Activated CD8-positive, alpha-beta memory T cell treated with anti-CD3 and anti-CD28 coated beads for 1 hour (primary cell): ENCODE measurements at places on chromosomes 1 and 21.

GRCh38 chr1:29062157-29062942, 61.4 kb downstream of the TMEM200B start:
- no peak for DNase-seq

- DNase-seq: no peak
These were observed 49.8 kb downstream of the PRDM2 start for GRCh38 chr1:13749543-13750341.

- no peak for DNase-seq
These were observed 33.3 kb downstream of the PUM1 start for GRCh38 chr1:31032266-31032665.

- DNase-seq: peak; percentile 31
These were observed 379 bp downstream of the PPCS start for GRCh38 chr1:42456754-42457089.

- DNase-seq: no peak
These were observed 9.9 kb downstream of the PODN start for GRCh38 chr1:53071915-53072314.

DNA sequence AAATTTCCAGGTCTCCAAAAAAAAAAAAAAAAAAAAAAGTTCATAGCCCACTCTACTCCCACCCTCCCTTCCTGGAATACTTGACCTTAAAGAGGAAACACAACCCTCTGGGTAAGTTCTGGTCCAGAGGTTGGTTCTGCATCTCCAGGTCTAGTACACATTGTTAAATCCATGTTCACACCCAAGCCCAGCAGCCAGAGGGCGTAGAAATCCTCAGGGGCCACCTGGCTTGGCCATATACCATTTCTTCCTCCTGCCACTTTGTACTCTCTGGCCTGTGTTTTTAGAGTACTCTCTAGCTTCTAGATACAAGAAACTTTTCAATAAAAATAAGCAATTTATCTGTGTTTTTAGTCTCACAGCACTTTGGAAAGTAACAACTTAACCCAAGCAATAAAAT, 89.3 kb downstream of the PHTF1 start:
- DNase-seq: no peak
